ENCODE measurements at places on chromosomes 16 and 17.

- DNase-seq: no peak
Observed at GRCh38 chr16:64469906-64470702, 651.8 kb downstream of the CDH11 start.

GRCh38 chr17:46916211-46916610, 6.7 kb upstream of the GOSR2 start:
- DNase-seq: no peak

DNA sequence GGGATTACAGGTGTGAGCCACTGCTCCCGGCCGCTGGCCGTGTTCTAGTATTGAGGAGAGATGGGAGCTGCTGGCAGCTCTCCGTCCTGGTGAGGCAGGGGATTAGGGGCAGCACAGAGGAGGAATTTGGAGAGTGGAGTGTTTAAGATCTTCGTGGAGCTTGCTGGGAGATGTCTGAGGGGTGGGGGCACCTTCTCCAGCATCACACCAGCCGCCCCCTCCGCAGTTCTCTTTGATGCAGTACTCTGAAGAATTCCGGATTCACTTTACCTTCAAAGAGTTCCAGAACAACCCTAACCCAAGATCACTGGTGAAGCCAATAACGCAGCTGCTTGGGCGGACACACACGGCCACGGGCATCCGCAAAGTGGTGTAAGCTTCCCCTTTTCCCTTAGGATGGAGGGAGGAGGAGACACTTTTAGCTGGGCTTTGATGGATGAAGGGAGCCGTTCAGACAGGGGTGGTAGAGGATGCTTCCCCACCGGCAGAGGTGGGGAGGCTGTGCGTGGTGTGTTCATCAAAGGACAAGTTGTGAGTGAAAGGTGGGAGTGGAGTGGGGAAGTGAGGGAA, 11.9 kb downstream of the ITGAM start:
- no peak for DNase-seq

DNA sequence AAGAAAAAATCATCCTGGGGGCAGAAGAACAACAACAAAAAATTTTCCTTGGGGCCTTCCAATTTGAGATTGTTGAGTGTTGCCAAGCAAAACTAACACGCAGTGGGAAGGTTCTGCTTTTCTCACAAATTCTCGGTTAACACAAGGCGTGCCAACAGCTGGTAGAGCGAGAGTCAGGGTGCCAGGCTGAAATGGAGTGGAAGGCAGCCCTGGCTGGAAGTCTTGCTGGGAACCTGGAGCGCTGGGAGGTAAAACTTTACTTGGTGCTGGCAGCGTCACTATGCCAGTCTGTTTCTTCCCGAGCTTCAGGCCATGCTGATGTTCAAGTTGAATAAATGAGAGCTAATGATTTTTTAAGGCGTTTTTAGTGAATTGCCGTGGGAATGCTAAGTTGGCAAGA, 189.4 kb downstream of the WWOX start:
- no peak for DNase-seq

- DNase-seq: no peak
Observed at GRCh38 chr17:48016112-48016511, 21.5 kb downstream of the COPZ2 start.

- no peak for DNase-seq
Observed at GRCh38 chr16:75289189-75289588, 37.8 kb upstream of the BCAR1 start.

GRCh38 chr17:81084680-81085419, 49.9 kb downstream of the BAIAP2 start:
- no peak for DNase-seq

- DNase-seq: no peak
Observed at GRCh38 chr16:57987441-57988177, 12.9 kb downstream of the ZNF319 start.

GRCh38 chr17:50749245-50749644, 18.1 kb downstream of the ANKRD40CL start:
- no peak for DNase-seq

GRCh38 chr17:3643889-3644349, 7.4 kb downstream of the CTNS start:
- DNase-seq: no peak

DNA sequence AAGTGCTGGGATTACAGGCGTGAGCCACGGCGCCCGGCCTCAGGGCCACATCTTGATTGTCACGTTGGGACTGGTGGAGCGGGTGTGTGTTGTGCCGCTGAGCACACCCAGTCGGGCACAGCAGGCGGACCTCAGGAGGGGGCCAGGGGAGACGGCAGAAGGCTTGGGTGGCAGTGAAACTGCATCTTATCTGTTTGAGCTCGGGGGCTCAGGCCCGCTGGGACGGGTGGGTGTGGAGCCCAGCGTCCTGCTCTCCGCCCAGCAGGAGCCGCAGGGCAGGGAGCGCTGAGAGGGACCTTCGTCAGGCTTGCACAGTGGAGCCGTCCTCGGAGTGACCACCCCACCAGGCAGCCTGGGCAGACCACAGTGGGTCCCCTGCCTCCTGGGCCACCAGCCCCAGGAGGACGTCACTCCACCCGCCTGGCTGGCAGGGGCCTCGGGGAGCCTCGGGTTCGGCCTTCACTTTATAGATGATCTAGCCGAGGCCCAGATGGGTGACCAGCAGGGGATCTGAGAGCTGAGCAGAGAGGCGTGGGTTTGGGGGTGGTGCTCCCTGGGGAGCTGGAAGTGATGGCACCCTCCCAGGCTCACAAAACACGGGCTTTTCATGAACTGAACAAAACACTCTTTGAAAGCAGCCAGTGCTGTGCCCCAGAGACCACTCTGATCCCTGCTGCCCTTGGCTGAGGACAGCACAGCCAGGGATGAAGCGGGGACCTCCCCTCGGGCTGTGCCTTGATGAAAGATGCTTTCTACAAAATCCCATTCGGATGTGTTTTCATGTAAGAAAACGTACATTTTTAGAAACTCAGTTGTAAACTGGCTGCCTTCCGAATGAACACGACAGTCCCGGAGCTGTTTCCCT, 181.1 kb downstream of the SEC14L1 start:
- DNase-seq: no peak

DNA sequence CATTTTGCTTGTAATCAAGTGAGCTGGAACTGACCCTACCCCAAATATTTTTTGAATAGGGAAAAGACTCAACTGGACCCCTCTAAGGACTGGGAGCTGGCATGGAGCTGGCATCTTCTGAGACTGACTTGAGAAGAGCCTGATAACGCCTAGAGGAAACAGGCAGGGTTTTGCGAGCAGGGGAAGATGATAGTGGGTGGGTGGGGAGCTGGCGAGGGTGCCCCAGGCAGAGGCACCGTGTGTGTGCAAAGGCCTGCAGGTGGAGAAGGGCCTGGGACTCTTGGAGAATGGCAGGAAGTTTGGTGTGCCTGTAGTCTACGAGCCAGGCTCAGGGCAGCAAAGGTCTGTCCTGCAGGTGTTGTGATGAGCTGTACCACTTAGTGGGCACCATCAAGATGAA, 4.1 kb downstream of the CRISPLD2 start:
- DNase-seq: no peak

Measured in stimulated activated effector memory CD8-positive, alpha-beta T cell treated with anti-CD3 and anti-CD28 coated beads, Interleukin-12 subunit alpha, Interleukin-12 subunit beta, amount 100 ng/mL, for 72 hours (primary cell).